ENCODE measurements at places on chromosomes 2 and 18.

DNA sequence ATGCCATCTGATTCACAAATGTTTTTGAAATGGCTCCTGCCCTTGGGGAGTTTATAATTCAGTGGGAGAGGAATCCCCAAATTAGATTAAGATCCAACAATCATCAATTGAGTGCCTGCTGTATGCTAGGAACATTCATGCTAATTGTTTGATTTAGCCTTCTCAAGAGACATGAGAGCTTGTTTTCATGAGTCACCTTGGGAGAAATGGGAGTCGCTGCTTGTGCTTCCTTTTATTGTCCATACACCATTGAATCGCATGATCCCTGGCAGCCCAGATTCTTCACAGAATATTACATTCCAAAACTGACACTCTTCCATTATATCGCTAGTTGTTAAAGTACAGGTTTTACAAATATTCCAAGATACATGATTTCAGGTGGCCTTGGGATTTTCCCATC is 106.0 kb upstream of the MAP3K20 start:
- H3K27me3 ChIP-seq: no peaks in the 10 kb centered on the region
- no peak overlapping the region for H3K27ac ChIP-seq
- no peaks in the 10 kb centered on the region for H3K36me3 ChIP-seq

DNA sequence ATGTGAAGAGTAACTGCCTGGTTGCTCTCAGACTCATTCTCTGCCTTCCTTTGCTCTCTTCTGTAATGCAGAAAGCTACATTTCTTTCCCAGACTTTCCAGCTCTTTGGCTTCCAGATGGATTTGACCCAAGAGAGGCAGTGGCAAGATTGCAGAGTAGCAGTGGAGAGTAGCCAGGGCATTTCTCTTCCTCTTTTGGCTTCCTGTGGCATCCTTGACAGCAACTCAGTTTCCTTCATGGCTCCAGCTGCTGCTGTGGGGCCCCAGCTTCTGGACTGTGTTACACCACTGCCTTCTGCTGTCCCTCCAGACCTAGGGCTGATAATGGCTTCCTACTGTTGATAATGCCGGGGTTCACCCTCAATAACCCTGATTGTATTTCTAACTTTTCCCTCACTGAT is 469.4 kb upstream of the SPRED2 start:
- H3K27me3 ChIP-seq: no peaks in the 10 kb centered on the region
- no peak overlapping the region for H3K4me3 ChIP-seq
- no peaks in the 10 kb centered on the region for H3K36me3 ChIP-seq
- no peak overlapping the region for H3K27ac ChIP-seq
- H3K4me1 ChIP-seq: no peaks in the 10 kb centered on the region

- peaks cover 15% of the 10 kb centered on the region for H3K4me1 ChIP-seq
- DNase-seq: no peak
- no peak overlapping the region for H3K27ac ChIP-seq
- H3K36me3 ChIP-seq: no peaks in the 10 kb centered on the region
- H3K4me3 ChIP-seq: no peak overlapping the region
- H3K27me3 ChIP-seq: no peaks in the 10 kb centered on the region
These were observed 111.1 kb downstream of the CDC42EP3 start for GRCh38 chr2:37560241-37560848.

DNA sequence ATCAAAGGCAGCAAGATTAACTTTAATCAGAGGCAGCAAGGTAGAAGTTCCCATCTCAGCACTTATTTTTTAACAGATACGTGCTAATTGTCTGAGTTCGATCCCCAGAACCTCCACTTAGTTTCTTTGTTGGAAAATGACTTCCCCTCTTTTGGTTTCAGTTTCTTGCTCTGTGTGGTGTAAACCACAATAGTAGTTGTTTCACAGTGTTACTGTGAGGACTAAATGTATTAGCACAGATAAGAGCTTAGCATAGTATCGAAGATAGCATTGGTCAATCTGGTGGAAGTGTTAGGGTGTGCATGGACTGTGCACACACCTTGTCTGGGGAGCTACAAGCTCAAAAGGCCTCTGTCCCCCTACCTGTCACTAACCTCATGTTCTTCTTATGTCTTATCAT is 988.3 kb upstream of the GYPC start:
- no peaks in the 10 kb centered on the region for H3K36me3 ChIP-seq
- DNase-seq: no peak
- H3K27ac ChIP-seq: no peak overlapping the region
- H3K4me3 ChIP-seq: no peak overlapping the region
- H3K27me3 ChIP-seq: no peaks in the 10 kb centered on the region

GRCh38 chr2:85143463-85144082 is 10.4 kb downstream of the TCF7L1 start:
- H3K36me3 ChIP-seq: peaks cover 6% of the 10 kb centered on the region
- H3K27ac ChIP-seq: peak overlapping the region; percentile 41
- H3K4me1 ChIP-seq: no peaks in the 10 kb centered on the region
- no peaks in the 10 kb centered on the region for H3K27me3 ChIP-seq
- DNase-seq: no peak

- H3K27me3 ChIP-seq: no peaks in the 10 kb centered on the region
- H3K4me3 ChIP-seq: no peak overlapping the region
- H3K36me3 ChIP-seq: no peaks in the 10 kb centered on the region
- peak; percentile 33 for DNase-seq
These were observed 14.1 kb upstream of the MEX3C start for GRCh38 chr18:51211552-51211951.

DNA sequence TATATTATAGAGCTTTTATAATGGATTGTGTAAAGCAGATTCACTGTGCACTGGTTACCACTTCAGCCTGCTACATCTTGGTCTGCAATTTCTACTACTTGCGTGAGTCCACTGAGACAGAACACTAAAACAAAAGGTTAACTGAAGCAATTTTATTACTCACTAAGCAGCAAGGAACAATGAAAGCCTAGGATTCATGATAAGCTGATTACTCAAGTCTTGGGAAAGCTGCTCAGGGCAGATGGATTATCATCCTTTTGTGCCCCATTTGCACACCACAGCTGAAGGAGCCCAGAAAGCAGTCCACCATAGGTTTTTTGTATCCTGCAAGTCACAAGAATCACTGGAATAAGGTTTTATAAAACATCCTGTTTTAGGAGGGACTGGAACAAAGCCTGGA is 1215.2 kb upstream of the TMEFF2 start:
- no peak overlapping the region for H3K4me3 ChIP-seq
- H3K36me3 ChIP-seq: no peaks in the 10 kb centered on the region
- DNase-seq: no peak
- H3K27me3 ChIP-seq: no peaks in the 10 kb centered on the region
- no peak overlapping the region for H3K27ac ChIP-seq

DNA sequence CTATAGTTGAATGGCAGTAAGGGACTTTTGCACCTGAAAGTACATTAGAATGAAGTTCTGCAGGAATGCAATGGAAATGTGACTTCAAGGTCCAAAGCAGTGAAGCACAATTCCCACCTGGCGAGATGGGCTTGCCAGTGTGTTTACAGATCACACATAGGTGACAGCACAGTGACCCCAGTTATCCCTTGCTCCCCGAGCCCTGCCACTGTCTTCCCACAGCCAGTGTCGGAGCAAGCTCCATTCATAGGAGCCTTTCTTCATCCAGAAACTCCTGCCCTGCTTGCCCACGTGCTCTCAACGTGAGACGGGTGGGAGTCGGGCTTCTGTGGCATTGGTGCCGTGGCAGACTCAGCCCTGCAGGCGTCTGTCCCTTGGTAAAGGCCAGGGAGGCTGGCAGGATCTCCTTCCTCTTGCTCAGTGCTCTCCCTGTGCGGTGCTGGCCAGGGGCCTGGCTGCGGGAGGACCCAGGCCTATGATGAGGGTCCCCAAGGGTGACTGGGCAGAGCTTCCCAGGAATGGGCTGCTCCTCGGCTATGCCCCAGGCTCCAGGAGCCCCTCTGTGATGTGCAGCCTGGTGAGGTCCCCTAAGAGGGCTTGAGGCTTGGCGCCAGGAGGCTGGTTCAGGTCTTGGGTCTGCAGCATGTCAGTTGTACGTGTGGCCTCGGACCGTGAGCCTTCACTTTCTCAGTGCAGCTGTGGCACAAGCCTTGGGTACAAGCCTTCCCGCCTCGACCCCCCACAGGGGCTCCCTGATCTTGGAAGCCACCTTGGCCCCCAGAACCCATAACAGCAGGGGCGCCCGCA is 40.2 kb downstream of the SNED1 start:
- peaks cover 83% of the 10 kb centered on the region for H3K36me3 ChIP-seq
- H3K4me3 ChIP-seq: no peak overlapping the region
- no peaks in the 10 kb centered on the region for H3K4me1 ChIP-seq

DNA sequence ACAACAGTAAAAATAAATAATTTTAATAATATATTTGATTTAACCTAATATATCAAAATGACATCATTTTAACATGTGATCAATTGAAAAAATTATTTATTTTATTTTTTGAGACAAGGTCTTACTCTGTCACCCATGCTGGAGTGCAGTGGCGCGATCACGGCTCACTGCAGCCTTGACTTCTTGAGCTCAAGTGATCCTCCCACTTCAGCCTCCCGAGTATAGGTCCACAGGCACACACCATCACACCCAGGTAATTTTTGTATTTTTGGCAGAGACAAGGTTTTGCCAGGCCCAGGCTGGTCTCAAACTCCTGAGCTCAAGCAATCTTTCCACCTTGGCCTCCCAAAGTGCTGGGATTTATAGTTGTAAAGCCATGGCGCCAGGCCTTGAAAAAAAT is 126.7 kb upstream of the COPS8 start:
- peaks cover 30% of the 10 kb centered on the region for H3K4me1 ChIP-seq
- no peak for DNase-seq
- H3K27ac ChIP-seq: no peak overlapping the region
- no peaks in the 10 kb centered on the region for H3K36me3 ChIP-seq
- no peaks in the 10 kb centered on the region for H3K27me3 ChIP-seq

GRCh38 chr2:13522917-13523821 is 806.4 kb downstream of the TRIB2 start:
- H3K4me3 ChIP-seq: no peak overlapping the region
- H3K27me3 ChIP-seq: no peaks in the 10 kb centered on the region
- no peak overlapping the region for H3K27ac ChIP-seq
- no peak for DNase-seq

GRCh38 chr2:233840520-233840919 is 13.8 kb downstream of the HJURP start:
- H3K27me3 ChIP-seq: no peaks in the 10 kb centered on the region
- H3K36me3 ChIP-seq: no peaks in the 10 kb centered on the region
- no peak overlapping the region for H3K4me3 ChIP-seq
- no peaks in the 10 kb centered on the region for H3K4me1 ChIP-seq
- no peak for DNase-seq
- H3K27ac ChIP-seq: no peak overlapping the region

- no peak overlapping the region for H3K4me3 ChIP-seq
- no peak for DNase-seq
- H3K36me3 ChIP-seq: no peaks in the 10 kb centered on the region
- H3K27ac ChIP-seq: no peak overlapping the region
These were observed 45.1 kb downstream of the SLC9A2 start for GRCh38 chr2:102664471-102664909.

DNA sequence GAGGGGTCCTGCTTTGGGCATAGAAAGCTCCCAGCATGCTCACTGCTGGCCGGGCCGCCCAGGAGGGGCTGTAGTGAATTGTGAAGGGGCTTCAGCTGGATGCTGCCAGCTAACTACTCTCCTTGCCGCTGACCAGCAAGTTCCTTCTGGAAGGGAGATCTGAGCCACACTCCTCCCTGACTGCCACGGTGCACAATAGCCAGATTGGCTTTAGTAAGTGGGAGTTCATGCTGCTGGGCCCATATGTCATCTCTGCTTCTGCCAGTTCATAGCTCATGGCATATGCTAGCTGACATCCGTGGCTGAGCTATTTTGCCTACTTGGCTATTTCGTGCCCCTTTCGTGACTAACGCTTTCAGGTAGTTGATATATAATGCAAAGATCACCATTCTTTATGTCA is 51.6 kb upstream of the ROCK2 start:
- H3K27me3 ChIP-seq: no peaks in the 10 kb centered on the region
- no peak overlapping the region for H3K4me3 ChIP-seq
- DNase-seq: no peak
- H3K27ac ChIP-seq: no peak overlapping the region
- no peaks in the 10 kb centered on the region for H3K36me3 ChIP-seq
- H3K4me1 ChIP-seq: no peaks in the 10 kb centered on the region

- H3K4me1 ChIP-seq: no peaks in the 10 kb centered on the region
- no peak overlapping the region for H3K27ac ChIP-seq
- no peak for DNase-seq
- no peaks in the 10 kb centered on the region for H3K27me3 ChIP-seq
These were observed 6.5 kb upstream of the FN1 start for GRCh38 chr2:215442401-215442787.

DNA sequence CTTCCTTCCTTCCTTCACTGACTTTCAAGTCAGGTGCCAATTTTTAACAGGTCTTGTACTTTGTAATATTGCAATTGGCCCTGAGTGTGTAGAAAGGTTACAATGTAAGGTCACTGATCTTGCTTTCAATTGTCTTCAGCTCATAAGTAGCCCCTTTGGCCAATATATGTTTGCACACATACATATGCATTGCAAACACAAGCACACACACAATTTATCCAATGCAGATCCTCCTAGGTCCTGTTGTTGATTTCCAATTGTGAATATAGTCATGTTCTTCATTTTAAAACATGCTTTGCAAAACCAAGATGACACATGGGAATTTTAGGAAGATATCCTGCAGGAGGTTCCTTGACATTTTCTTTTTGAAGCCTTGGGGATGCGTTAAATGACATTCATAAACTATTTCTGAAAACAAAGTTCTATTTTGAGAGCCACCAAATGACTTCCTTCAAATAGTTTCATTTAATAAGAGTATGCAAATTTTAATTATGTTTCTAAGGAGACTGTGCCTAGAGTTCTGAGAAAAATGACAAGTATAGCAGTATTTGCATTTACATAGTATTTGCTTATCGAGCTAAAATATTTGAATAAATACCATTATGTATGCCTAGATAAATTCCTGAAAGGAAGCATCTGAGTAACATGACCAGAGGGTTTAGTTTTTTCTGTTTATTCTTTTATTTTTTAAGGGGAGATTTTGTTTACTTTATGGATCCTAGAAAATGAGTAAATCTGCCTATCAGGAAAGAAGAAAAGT is 117.1 kb upstream of the TMEFF2 start:
- H3K36me3 ChIP-seq: no peaks in the 10 kb centered on the region
- no peaks in the 10 kb centered on the region for H3K4me1 ChIP-seq
- H3K27ac ChIP-seq: no peak overlapping the region
- H3K27me3 ChIP-seq: no peaks in the 10 kb centered on the region
- H3K4me3 ChIP-seq: no peak overlapping the region
- no peak for DNase-seq

- no peaks in the 10 kb centered on the region for H3K36me3 ChIP-seq
- no peaks in the 10 kb centered on the region for H3K4me1 ChIP-seq
- H3K27ac ChIP-seq: no peak overlapping the region
- H3K4me3 ChIP-seq: no peak overlapping the region
These were observed 43.3 kb upstream of the PTPRM start for GRCh38 chr18:7523772-7524171.

Measured in tibial nerve (tissue), 4 donors.